ELF-1 (cell line): ENCODE measurements at places on chromosomes 5 and 9.

GRCh38 chr5:21680196-21680595 lies 1172.9 kb downstream of the CDH12 start:
- no peak for DNase-seq

DNA sequence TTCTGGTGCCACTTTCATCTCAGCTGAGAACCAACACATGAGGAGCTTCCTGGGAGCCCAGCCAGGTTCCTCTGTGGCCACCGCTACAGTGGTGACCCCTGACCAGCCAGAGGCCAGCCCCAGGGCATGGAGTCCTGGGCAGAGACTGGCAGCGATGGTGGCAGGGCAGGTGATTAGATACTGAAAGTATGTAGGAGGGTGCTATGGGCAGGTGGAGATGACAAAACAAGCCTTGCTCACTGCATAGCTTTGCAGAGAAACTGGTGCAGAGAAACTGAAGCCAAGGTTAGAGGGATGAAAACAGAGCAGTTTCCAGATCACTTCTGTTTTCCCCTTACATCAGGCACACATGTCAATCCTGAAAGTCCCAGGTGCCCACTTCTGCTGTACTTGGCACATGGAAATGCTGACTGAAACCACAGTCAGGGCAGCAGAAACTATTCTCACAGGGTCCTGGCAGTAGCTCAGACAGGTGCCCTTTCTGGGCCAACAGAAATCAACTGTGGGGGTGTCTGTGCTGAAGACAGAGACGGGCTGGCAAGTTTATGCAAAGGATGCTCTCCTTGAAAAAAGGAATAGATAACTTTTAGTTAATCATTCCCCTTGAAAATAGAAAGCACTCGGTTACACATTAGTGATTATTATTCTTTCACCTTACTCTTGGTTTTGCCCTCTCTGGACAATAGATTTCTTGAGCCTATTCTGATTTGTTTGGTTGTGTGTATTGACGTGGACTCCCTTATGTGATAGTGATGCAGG lies 90.3 kb downstream of the ANKRD55 start:
- peak; percentile 13 for DNase-seq

- no peak for DNase-seq
These were observed 5.8 kb downstream of the ECSCR start for GRCh38 chr5:139456776-139457175.

DNA sequence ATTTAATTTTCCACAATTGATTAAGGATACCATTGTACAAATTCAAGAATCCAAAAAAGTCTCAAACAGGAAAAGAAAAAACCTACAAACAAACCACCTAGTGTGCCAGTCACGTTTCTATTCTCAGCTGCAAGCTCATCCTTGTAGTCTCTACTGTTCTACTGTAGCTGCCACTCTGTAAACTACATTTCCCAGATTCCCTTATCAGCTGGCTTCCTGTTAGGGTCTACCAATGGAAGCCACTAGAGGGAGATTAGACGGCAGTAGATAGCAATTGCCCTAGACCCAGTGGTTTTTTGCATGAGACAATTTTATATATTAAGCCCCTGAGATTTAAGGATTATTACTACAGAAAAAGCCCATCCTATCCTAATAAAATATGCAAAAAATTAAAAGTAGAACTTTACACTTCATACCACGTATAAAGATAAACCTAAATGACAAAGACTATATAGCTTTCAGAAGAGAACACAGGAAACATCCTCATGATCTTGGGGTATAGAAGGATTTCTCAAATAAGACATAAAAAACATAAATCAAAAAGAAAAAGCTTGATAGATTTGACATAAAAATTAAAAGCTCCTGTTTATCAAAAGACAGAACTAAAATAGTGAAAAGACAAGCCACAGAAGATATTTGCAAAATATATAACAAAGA lies 37.4 kb downstream of the P4HA2 start:
- DNase-seq, result peak; percentile 27

GRCh38 chr5:1949253-1949652 lies 66.5 kb upstream of the IRX4 start:
- no peak for DNase-seq

DNA sequence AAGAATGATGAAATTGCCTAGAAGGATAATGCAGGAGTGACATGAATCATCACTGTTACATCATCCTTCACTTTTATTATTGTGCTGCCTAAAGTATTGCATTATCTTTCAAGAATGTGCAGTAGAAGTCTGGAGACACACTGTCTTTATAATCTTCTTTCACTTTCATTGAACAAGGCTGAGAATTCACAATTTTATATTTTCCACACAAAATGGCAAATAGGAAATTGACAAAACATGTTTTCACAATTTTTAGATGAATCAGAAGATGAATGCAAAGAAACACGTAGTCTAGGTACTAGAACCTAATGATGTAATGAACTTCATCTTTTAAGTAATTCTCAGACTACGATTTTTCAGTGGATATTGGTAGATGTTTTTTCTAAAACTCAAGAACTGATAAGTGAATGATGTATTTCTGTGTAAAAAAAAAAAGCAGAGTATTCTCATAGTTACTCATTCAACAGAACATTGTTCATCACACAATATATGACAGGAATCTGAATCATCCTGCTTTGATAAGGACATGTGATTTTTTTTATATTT lies 131.5 kb upstream of the GRHPR start:
- no peak for DNase-seq

DNA sequence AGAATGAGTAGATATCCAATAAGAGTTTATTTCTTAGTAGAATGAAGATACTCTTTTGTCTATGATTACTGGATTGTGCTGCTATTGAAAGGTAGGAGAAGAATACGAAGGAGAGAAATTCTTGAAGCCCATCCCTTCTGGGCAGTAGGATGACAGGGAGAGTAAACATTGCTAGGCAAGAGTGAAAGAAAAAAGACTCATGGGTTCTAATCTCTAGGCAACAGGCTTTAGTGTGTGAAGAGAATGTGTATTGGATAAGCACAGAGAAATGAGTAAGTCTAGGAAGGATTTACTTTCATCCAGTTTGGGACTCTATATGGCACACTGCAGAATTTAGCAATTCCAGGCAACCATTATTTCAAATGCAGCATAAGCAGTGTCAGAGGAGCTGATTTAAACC lies 216.0 kb downstream of the GABRG2 start:
- no peak for DNase-seq
